Ascending aorta (tissue), 2 donors: ENCODE measurements at places on chromosomes 3 and 15.
A peak's percentile ranks its signal among the peaks of the same experiment; 100 is the strongest.

GRCh38 chr3:11288786-11289637 is 16.8 kb downstream of the ATG7 start:
- no peaks in the 10 kb centered on the region for H3K27me3 ChIP-seq
- no peaks in the 10 kb centered on the region for H3K36me3 ChIP-seq
- peaks cover 19% of the 10 kb centered on the region for H3K4me1 ChIP-seq
- H3K27ac ChIP-seq, result peak overlapping the region; percentile 86

DNA sequence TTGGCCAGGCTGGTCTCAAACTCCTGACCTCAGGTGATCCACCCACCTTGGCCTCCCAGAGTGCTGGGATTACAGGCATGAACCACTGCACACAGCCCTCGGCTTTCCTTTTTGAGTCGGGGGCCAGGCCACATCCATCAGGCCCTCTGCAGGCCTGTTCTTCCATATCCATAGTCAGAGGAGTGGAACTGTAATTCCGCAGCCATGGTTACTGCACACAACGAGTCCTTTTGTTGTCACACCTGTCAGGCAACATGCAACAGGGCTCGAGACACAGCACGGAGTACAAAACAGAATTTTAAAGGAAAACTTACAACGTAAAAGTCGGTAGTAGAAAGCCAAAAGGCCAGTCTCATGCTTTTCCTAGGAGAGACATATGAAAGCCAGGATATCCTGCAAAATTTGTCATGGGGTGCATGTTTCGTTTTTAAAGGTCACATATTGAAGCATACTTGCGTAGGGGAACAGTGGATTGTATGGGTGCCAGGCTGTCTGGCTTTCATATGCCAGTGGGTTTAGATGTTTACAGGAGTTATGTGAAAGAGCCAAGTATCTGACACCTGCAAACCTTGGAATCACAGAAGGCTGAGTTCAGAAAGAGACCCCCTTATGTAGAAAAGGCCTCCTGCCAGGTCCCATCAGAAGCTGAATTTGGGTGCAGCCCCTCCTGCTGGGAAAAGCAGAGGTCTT is 63.2 kb upstream of the LPP start:
- no peak for DNase-seq
- no peak overlapping the region for H3K4me3 ChIP-seq
- no peaks in the 10 kb centered on the region for H3K4me1 ChIP-seq
- H3K27me3 ChIP-seq, result no peaks in the 10 kb centered on the region
- H3K27ac ChIP-seq, result no peak overlapping the region

DNA sequence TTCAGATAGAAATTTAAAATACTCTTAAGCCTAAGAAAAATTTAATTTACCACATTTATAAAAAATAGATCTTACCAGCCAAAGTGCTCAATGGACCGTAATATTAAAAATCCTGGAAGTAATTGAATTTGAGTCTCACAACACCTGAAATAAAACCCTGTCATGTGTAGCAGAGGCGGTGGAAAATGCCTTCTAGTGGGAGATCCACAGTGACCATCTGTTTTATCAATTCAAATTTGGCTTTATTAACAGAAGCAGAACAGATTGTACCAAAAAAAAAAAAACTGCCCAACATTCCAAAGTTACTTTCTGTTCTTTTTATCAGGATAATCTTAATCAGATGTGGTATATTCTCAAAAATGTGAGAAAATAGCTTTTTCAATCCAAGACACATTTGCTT is 71.7 kb downstream of the DMXL2 start:
- no peaks in the 10 kb centered on the region for H3K36me3 ChIP-seq
- no peak overlapping the region for H3K4me3 ChIP-seq
- no peak overlapping the region for H3K27ac ChIP-seq
- no peaks in the 10 kb centered on the region for H3K4me1 ChIP-seq
- H3K27me3 ChIP-seq, result no peaks in the 10 kb centered on the region
- no peak for DNase-seq

DNA sequence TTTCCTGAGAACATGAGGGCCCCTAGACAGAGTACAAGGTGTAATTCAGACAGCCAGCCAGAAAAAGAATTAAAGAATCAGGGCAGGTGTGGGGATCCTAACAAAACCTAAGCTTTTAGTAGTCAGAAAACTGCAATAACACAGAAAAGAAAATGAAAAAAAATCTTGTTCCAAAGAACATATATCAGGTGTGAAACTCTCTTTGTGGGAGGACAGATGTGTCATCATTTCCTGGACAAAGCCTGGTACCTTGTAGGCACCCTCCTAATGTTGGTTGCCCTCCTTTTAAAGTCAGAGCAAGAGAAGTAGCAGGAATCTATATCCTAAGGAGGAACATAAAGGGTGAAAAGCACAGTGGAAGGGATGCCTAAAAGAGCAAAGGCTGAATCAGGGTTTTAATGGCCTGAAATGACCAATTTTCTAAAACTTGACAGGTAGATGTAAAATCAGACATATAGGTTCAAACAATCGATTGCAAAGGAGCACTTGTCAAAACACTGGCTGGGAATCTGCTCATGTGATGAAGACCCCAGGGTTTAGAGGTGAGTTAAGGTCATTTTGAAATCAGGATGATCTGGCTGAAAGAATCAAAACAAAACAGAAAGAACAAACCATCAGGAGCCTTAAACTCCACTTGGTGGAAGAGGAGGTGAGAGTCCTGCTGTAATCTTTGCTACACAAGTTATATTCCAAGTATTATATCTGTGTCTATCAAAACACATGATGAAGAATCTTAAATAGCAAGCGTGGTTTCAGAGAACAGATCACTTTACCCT is 54.9 kb downstream of the TGFBR2 start:
- peaks cover 81% of the 10 kb centered on the region for H3K4me1 ChIP-seq
- H3K27ac ChIP-seq, result peak overlapping the region; percentile 60
- H3K36me3 ChIP-seq, result no peaks in the 10 kb centered on the region

DNA sequence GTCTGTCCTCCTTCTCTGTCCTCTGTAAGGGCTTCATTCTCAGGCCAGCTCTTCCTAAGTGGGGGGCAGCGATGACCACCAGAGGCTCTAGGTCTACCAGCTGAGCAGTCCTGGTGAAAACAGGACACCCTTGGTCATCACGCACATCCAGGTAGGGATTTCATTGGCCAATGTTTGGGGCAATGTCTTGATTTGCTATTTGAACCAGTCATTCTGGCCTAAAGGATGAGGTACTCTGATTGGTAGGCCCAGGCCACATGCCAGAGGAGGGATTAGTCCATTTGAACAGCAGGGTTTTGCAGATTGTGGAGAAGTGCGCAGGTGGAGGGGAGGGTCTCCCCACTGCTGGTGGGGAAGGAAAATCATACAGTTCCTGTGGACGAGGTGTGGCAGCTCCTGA is 57.3 kb downstream of the PLXNA1 start:
- no peaks in the 10 kb centered on the region for H3K27me3 ChIP-seq
- H3K36me3 ChIP-seq, result no peaks in the 10 kb centered on the region
- H3K4me3 ChIP-seq, result no peak overlapping the region
- H3K27ac ChIP-seq, result no peak overlapping the region

- no peak for DNase-seq
- H3K27me3 ChIP-seq, result no peaks in the 10 kb centered on the region
- no peak overlapping the region for H3K27ac ChIP-seq
- no peak overlapping the region for H3K4me3 ChIP-seq
These were observed 224.4 kb downstream of the ZMAT3 start for GRCh38 chr3:178847190-178847589.

- no peaks in the 10 kb centered on the region for H3K27me3 ChIP-seq
- no peak overlapping the region for H3K4me3 ChIP-seq
- no peak for DNase-seq
- H3K27ac ChIP-seq, result peak overlapping the region; percentile 5
- no peaks in the 10 kb centered on the region for H3K36me3 ChIP-seq
These were observed 95.5 kb upstream of the COL8A1 start for GRCh38 chr3:99542767-99543518.

GRCh38 chr3:59446775-59447465 is 397.1 kb upstream of the CFAP20DC start:
- no peak overlapping the region for H3K4me3 ChIP-seq
- no peak overlapping the region for H3K27ac ChIP-seq
- H3K36me3 ChIP-seq, result no peaks in the 10 kb centered on the region
- no peak for DNase-seq
- H3K27me3 ChIP-seq, result no peaks in the 10 kb centered on the region
- H3K4me1 ChIP-seq, result no peaks in the 10 kb centered on the region

DNA sequence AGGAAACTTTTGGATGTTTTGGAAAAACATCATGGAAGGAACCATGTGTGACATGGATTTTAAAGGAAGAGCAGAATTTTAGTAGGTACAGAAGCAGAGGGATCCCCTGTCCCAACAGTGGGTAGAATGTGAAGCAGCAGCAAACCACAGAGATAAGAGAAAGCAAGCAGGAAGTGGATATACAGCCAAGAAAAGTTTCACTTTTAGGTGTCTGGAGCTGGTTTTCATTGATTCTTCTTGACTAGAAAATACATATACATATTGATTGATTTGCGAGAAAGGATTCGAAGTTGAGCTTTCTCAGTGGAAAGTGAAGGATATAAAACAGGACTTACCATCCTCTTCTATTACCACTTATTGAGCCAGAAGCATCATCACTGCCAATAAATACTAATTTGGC is 133.5 kb downstream of the KCNMB2 start:
- H3K27me3 ChIP-seq, result no peaks in the 10 kb centered on the region
- no peak overlapping the region for H3K4me3 ChIP-seq
- H3K27ac ChIP-seq, result no peak overlapping the region
- H3K4me1 ChIP-seq, result no peaks in the 10 kb centered on the region
- no peaks in the 10 kb centered on the region for H3K36me3 ChIP-seq

- H3K4me3 ChIP-seq, result no peak overlapping the region
- no peak overlapping the region for H3K27ac ChIP-seq
- no peaks in the 10 kb centered on the region for H3K4me1 ChIP-seq
- H3K36me3 ChIP-seq, result no peaks in the 10 kb centered on the region
These were observed 225.3 kb downstream of the FOXP1 start for GRCh38 chr3:71358243-71358642.

GRCh38 chr3:132536442-132537153 is 60.5 kb upstream of the ACKR4 start:
- H3K36me3 ChIP-seq, result peaks cover 36% of the 10 kb centered on the region
- H3K27me3 ChIP-seq, result no peaks in the 10 kb centered on the region
- H3K27ac ChIP-seq, result peak overlapping the region; percentile 31
- peaks cover 4% of the 10 kb centered on the region for H3K4me1 ChIP-seq
- DNase-seq, result no peak

DNA sequence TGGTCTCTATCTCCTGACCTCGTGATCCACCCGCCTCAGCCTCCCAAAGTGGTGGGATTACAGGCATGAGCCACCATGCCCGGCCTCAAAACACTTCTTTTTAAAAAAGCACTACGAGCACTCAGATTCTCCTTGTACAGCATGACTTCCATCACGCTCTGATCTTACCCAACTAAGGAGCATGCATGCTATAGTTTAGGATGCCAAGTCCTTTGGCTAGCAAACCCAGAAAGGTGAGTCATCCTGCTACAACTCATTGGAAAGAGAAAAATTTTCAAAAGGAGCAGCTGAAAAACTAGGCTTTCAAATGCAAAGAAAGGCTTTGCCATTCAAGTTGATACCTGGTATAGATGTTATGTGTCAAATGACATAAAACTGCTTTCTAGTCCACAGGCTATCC is 70.3 kb upstream of the PRICKLE2 start:
- H3K4me1 ChIP-seq, result no peaks in the 10 kb centered on the region
- no peaks in the 10 kb centered on the region for H3K36me3 ChIP-seq
- no peak overlapping the region for H3K4me3 ChIP-seq
- no peak overlapping the region for H3K27ac ChIP-seq
- DNase-seq, result peak; percentile 79

DNA sequence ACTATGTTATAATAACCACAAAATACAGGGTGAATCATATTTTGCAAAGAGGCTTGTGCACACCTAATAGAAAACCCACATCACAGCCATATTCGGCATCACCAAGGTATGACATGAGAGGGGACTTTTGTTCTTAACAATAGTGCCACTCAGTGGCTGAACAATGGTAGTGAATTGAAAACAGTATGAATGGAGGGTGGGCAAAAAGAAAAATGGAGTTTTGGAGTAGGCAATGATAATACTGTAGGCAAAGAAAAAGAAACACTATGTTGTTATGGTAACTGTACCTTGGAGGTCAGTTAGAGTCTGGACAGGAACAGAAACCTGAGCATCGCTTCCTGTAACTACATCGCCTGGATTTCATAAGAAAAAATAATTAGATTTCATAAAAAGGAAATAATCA is 348.6 kb downstream of the PLCL2 start:
- H3K4me3 ChIP-seq, result no peak overlapping the region
- no peaks in the 10 kb centered on the region for H3K27me3 ChIP-seq
- DNase-seq, result no peak
- H3K27ac ChIP-seq, result no peak overlapping the region

DNA sequence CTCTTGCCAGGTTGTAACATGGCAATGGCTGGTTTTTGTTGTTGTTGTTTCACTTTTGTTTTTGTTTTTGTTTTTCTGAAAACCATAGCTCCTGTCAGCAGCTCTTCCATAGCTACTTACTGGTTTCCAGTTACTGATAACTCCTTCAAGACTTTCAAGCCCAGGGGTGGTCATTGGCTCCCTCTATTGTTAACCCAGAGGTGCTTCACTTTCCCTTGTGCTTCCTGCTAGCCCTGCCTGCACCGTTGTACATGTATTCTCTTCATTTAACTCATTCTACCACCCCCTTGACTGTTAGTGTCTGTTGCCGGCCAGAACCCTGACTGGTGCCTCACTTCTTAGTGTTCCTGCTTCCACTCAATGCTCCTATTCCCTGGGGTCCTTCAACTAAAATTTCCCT is 4.2 kb upstream of the TRAT1 start:
- no peaks in the 10 kb centered on the region for H3K27me3 ChIP-seq
- no peak overlapping the region for H3K27ac ChIP-seq
- no peak for DNase-seq

DNA sequence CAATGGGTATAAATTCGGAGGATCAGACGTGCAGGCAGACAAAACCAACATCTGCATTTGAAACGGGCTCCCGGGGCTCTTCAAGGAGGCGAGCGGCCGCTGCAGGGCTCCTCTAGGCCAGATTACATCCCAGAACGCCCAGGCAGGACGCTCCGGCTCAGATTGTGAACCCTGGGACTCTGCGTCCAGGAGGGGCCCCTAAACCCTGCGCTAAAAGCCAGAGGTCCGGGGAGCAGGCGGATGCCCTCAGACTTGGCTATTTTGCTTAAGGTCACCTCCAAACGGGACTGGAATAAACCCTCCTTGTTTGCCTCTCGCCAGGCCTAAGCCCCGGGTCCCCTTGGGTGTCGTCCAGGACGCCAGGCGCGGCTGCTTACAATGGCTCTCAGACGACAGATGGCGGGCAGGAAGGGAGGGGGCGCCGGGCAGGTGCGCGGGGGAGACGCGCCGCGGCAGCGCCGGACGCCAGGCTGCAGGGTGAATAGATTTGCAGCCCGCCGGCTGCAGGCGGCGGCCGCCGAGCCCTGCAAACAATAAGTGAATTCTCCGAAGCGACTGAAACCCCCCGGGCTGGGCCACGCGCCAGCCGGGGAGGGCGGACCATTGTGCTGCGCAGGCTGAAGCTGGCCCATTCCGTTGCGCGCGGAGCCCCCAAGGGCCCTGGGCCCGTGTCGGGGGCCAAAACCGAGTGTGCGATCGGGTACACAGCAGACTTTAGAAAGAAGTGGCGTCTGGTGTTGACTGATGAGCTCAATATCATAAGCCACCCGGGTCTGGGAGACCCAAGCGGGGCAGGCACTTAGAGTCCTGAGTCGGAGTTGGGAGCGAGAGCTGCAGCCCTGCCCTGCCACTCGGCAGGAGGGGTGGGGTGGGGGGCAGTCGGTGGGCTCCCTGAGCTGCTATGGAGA is 32.3 kb upstream of the AMOTL2 start:
- no peaks in the 10 kb centered on the region for H3K27me3 ChIP-seq
- no peaks in the 10 kb centered on the region for H3K36me3 ChIP-seq
- no peak overlapping the region for H3K27ac ChIP-seq
- no peaks in the 10 kb centered on the region for H3K4me1 ChIP-seq
- H3K4me3 ChIP-seq, result peak overlapping the region; percentile 54
- DNase-seq, result no peak
